Ovary (tissue), 10 donors: ENCODE measurements at places on chromosomes 16 and 17. TPM values are rescaled to one million over a fixed set of nuclear protein-coding genes. Genes with fewer than 3 reads are reported as not detected.

DNA sequence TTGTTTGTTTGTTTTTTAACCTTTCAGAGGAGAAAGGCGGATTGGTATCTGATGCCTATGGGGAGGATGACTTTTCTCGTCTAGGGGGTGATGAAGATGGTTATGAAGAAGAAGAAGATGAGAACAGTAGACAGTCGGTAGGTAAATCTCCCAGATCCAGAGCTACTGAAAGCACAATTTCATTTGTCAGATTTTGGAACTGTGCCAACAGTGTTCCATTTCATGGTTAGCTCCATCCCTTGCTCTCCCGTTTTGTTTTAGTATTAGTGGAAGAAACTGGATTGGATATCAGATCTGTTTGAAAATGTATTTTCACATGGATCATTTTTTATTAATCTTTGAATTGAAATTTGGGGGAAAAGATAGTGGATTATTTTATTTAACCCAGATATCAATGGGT, 1.4 kb downstream of the SAP30BP start:
- H3K27me3 ChIP-seq: no peaks in the 10 kb centered on the region
- H3K4me3 ChIP-seq: no peak overlapping the region
- no peaks in the 10 kb centered on the region for H3K36me3 ChIP-seq

DNA sequence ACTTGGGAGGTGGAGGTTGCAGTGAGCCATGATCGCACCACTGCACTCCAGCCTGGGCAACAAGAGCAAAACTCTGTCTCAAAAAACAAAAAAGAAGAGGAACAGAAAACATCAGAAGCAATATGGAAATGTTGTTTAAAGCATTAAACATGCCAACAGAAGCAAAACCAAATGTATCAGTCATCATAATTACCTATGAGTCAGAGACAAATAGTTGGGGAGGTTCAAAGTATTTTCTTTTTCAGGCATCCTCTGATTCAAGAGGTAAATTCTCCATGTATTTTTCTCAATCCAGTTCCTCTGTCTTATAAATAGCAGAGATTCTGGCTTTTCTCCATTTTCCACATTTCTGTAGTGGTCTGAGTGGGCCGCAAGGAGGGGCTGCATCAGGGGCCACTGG, 2.1 kb upstream of the TM4SF5 start:
- DNase-seq: no peak
- H3K36me3 ChIP-seq: no peaks in the 10 kb centered on the region
- H3K4me1 ChIP-seq: no peaks in the 10 kb centered on the region
- H3K27me3 ChIP-seq: no peaks in the 10 kb centered on the region
- H3K4me3 ChIP-seq: no peak overlapping the region
- no peak overlapping the region for H3K27ac ChIP-seq

OSBPL7 gene
- 7.1 TPM for total RNA-seq

DNA sequence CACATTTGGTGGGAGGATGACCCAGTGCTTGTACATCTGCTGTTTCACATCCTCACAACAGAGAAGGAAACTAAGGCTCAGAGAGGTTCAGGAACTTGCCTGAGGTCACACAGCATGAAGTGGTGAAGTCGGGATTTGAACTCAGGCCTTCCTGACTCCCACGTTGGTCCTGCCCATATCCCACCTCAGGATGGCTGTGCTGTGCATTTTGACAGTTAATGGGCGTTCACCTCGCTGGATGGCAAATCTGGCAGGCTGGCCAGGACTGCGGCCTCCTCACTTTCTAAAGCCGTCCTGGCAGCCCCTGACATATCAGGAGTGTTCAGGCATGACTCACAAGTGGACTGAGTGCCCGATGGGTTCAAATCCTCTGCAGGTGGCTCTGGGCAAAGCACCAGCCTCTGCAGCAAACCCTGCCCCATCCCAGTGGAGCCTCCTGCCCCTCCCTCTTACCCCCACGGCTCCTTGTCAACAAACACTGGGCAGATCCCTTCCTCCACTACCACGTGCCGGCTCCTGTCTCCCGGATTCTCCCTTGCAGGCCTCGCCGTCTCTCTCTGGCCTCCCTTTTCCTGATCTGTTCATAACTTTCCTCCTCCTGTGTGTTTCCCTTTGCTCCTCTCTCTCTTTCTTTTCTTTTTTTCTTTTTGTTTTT, 29.2 kb downstream of the SOCS3 start:
- no peaks in the 10 kb centered on the region for H3K27me3 ChIP-seq
- H3K4me3 ChIP-seq: no peak overlapping the region
- H3K4me1 ChIP-seq: peaks cover 6% of the 10 kb centered on the region
- no peak overlapping the region for H3K27ac ChIP-seq

- no peak overlapping the region for H3K4me3 ChIP-seq
- no peak for DNase-seq
- H3K36me3 ChIP-seq: no peaks in the 10 kb centered on the region
- no peaks in the 10 kb centered on the region for H3K27me3 ChIP-seq
- H3K27ac ChIP-seq: no peak overlapping the region
- no peaks in the 10 kb centered on the region for H3K4me1 ChIP-seq
Measured at GRCh38 chr16:2058872-2059271, 11.1 kb downstream of the TSC2 start.

DNA sequence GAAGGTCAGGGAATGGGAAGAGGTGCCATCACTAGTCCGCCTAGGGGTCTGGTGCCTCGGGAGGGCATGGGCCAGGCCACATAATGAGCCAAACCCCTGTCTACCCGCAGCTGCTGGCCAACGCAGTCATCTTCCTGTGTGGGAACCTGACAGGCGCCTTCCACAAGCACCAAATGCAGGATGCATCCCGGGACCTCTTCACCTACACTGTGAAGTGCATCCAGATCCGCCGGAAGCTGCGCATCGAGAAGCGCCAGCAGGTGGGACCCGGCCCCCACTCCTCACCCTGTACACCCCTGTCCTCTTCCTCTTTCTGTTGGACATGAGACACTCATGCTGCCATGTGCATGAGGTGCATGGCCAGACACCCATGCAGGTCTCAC, 26.2 kb downstream of the ADCY7 start:
- H3K27me3 ChIP-seq: no peaks in the 10 kb centered on the region
- no peak overlapping the region for H3K27ac ChIP-seq
- no peak for DNase-seq
- H3K4me3 ChIP-seq: no peak overlapping the region

DNA sequence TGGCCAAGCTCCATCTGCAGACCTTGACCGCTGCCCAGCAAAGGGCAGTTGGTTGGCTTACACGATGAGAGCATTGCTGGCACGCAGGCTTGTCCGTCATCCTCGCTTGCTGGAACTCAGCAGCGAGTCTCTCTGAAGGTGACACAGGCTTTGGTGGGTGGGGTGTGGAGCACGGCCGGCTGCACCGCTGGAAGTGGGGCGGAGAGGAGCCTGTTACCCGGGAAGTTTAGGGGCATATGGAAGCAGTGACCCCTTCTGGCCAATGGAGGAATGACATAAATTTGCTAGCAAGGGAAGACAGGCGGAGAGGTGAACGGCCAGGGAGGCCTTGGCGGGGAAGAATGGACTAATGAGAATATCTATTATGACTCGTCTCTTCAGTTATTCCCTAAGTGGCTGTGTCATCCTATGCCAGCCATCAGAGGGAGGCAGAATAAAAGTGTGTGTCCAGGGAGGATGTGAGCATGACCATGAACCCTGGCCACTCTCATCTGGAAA, 65.9 kb upstream of the SDK2 start:
- no peaks in the 10 kb centered on the region for H3K27me3 ChIP-seq
- no peak overlapping the region for H3K4me3 ChIP-seq
- no peak for DNase-seq
- H3K36me3 ChIP-seq: no peaks in the 10 kb centered on the region
- H3K27ac ChIP-seq: no peak overlapping the region

GRCh38 chr17:320139-320538, 32.5 kb downstream of the RPH3AL start:
- no peaks in the 10 kb centered on the region for H3K4me1 ChIP-seq
- H3K27me3 ChIP-seq: no peaks in the 10 kb centered on the region
- H3K27ac ChIP-seq: no peak overlapping the region
- no peaks in the 10 kb centered on the region for H3K36me3 ChIP-seq
- peak; percentile 25 for DNase-seq

- H3K4me3 ChIP-seq: no peak overlapping the region
- no peak overlapping the region for H3K27ac ChIP-seq
- DNase-seq: peak; percentile 59
- no peaks in the 10 kb centered on the region for H3K4me1 ChIP-seq
Measured at GRCh38 chr17:44865231-44865660, 17.6 kb downstream of the HIGD1B start.

FOXN1 gene
- total RNA-seq: not detected

- H3K4me1 ChIP-seq: no peaks in the 10 kb centered on the region
- no peak for DNase-seq
- H3K4me3 ChIP-seq: no peak overlapping the region
- H3K27me3 ChIP-seq: no peaks in the 10 kb centered on the region
- no peaks in the 10 kb centered on the region for H3K36me3 ChIP-seq
- H3K27ac ChIP-seq: no peak overlapping the region
Measured at GRCh38 chr16:12815361-12815760, 11.7 kb upstream of the CPPED1 start.

PTX4 gene
- total RNA-seq: 0.15 TPM

KRT16 gene
- total RNA-seq: not detected

DNA sequence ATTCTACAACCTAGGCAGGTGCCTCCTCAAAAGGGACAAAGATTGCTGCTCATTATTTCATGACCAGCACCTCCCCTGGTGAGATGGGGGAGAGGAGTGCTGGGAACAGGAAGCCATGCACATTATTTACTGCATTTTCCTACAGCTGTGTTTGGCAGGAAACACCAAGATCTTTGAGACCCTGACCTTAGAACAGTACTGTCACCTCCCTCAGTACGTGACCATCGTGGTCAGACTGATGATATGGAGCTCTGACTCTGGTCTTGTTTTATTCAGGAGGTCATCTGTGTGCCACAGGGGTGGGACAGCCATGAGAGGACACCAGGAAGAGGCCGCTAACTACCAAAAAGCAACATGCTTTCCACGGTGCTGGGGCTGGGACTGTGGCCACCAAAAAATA, 37.4 kb downstream of the USP22 start:
- no peaks in the 10 kb centered on the region for H3K36me3 ChIP-seq
- no peak overlapping the region for H3K4me3 ChIP-seq
- peaks cover 1% of the 10 kb centered on the region for H3K4me1 ChIP-seq
